ENCODE measurements at places on chromosomes 5 and 9. TPM values are rescaled to one million over a fixed set of nuclear protein-coding genes. Genes with fewer than 3 reads are reported as not detected.
A peak's percentile ranks its signal among the peaks of the same experiment; 100 is the strongest.

GRCh38 chr9:109417054-109417453 is 81.1 kb downstream of the PTPN3 start:
- H3K4me1 ChIP-seq = no peaks in the 10 kb centered on the region
- no peaks in the 10 kb centered on the region for H3K27me3 ChIP-seq
- no peak overlapping the region for H3K4me3 ChIP-seq
- H3K27ac ChIP-seq = no peak overlapping the region
- H3K36me3 ChIP-seq = no peaks in the 10 kb centered on the region

- peaks cover 7% of the 10 kb centered on the region for H3K4me1 ChIP-seq
- H3K36me3 ChIP-seq = no peaks in the 10 kb centered on the region
- peaks cover 6% of the 10 kb centered on the region for H3K27me3 ChIP-seq
- peak within 1 kb of the TSS; percentile 71 for H3K4me3 ChIP-seq
- DNase-seq = peak; percentile 52
- no peak within 1 kb of the TSS for H3K27ac ChIP-seq
Observed at GRCh38 chr9:4489919-4490704, at the start of gene SLC1A1. SLC1A1 (plus strand) TSS chr9:4490468; CDS start chr9:4490680, 212 bp downstream.

- H3K27ac ChIP-seq = no peak overlapping the region
- no peak overlapping the region for H3K4me3 ChIP-seq
- H3K4me1 ChIP-seq = peaks cover 8% of the 10 kb centered on the region
- no peaks in the 10 kb centered on the region for H3K36me3 ChIP-seq
Observed at GRCh38 chr9:73270967-73271721, 119.5 kb downstream of the ANXA1 start.

- H3K27ac ChIP-seq = no peak overlapping the region
- peaks cover 14% of the 10 kb centered on the region for H3K4me1 ChIP-seq
Observed at GRCh38 chr5:135138116-135138850, 104.3 kb upstream of the PITX1 start.

NMUR2 gene
- total RNA-seq = not detected

- H3K27ac ChIP-seq = no peak overlapping the region
- no peaks in the 10 kb centered on the region for H3K4me1 ChIP-seq
- no peak overlapping the region for H3K4me3 ChIP-seq
- no peaks in the 10 kb centered on the region for H3K27me3 ChIP-seq
- DNase-seq = no peak
Observed at GRCh38 chr9:101275769-101276250, 109.0 kb downstream of the BAAT start.

- H3K4me3 ChIP-seq = peak within 1 kb of the TSS; percentile 87
- DNase-seq = peak; percentile 75
- H3K27me3 ChIP-seq = no peaks in the 10 kb centered on the region
Observed at GRCh38 chr9:12774861-12775678, at the start of gene LURAP1L. LURAP1L (plus strand) TSS chr9:12775020; CDS start chr9:12775716, 696 bp downstream.

GRCh38 chr5:63128761-63129160 is 550.1 kb downstream of the LRRC70 start:
- no peak for DNase-seq
- H3K27ac ChIP-seq = no peak overlapping the region
- H3K36me3 ChIP-seq = no peaks in the 10 kb centered on the region
- H3K4me1 ChIP-seq = peaks cover 24% of the 10 kb centered on the region
- no peaks in the 10 kb centered on the region for H3K27me3 ChIP-seq
- H3K4me3 ChIP-seq = no peak overlapping the region

PCDHB8 gene
- total RNA-seq = 5.3 TPM

DNA sequence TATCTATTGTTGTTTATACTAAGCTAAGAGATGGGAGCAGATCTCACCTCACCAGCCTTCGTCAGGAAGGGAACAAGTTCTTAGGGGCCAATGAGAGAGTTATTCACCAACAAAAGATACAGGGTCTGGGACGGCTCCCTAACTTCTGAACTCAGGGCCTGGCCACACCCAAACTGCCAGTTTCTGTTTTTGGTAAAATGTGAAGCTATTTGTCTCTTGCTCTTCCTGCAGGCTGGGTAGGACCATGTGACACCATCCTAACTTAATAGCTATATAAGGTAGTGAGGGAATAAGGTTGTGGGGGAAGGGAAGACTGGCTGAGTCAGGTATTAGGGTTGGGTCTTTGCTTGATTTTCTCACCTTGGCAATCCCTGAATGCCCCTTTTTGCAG is 480.5 kb downstream of the KDM4C start:
- DNase-seq = no peak
- H3K27me3 ChIP-seq = no peaks in the 10 kb centered on the region
- H3K4me1 ChIP-seq = no peaks in the 10 kb centered on the region
- H3K4me3 ChIP-seq = no peak overlapping the region
- H3K27ac ChIP-seq = no peak overlapping the region

- peak; percentile 48 for DNase-seq
- no peaks in the 10 kb centered on the region for H3K27me3 ChIP-seq
- H3K4me3 ChIP-seq = peak overlapping the region; percentile 56
- H3K27ac ChIP-seq = peak overlapping the region; percentile 78
- peaks cover 29% of the 10 kb centered on the region for H3K4me1 ChIP-seq
- H3K36me3 ChIP-seq = no peaks in the 10 kb centered on the region
Observed at GRCh38 chr5:88659529-88660263, 223.3 kb downstream of the MEF2C start.

DNA sequence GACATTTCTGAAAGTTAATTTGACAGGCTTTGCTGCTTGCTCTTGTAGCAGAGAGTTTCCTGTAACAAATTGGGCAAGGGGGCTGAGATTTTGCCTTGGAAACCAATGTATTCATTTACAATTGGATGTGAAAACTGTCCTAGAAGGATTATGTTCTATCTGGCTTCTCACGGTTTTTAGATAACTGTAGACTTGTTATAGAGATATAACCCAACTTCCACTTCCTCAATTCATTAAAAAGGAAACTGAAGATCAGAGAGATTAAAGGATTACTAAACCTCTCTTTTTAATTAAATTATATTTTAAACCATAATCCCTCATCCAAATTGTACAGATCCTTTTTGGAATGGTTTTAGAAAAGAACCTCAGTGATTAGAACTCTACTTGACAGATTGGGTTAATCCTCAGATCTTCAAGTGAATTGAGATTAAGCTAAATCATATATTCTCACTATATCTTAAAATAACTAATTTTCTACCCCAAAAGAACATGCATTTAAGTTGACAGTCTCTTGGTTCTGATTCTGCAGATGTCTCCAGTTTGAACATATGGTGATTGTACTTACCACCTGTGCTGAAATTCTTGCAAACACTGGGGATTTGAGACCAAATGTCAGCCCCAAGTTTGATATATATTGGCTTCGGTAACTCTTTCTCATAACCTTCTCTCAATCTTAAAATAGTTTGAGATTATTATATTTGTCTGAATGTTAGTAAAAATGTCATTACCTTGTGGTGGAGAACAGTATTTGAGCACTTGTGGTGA is 130.1 kb upstream of the C9orf72 start:
- H3K27me3 ChIP-seq = no peaks in the 10 kb centered on the region
- no peak overlapping the region for H3K27ac ChIP-seq
- H3K36me3 ChIP-seq = no peaks in the 10 kb centered on the region
- H3K4me1 ChIP-seq = no peaks in the 10 kb centered on the region

- DNase-seq = no peak
- H3K27me3 ChIP-seq = peaks cover 17% of the 10 kb centered on the region
- no peaks in the 10 kb centered on the region for H3K36me3 ChIP-seq
- H3K27ac ChIP-seq = no peak overlapping the region
Observed at GRCh38 chr5:154166901-154167791, 23.4 kb upstream of the GALNT10 start.

- no peaks in the 10 kb centered on the region for H3K4me1 ChIP-seq
- no peak for DNase-seq
- H3K27ac ChIP-seq = no peak overlapping the region
- H3K36me3 ChIP-seq = no peaks in the 10 kb centered on the region
- no peak overlapping the region for H3K4me3 ChIP-seq
Observed at GRCh38 chr9:17236147-17236546, 101.3 kb downstream of the CNTLN start.

ACSL6 gene
- not detected for total RNA-seq

DNA sequence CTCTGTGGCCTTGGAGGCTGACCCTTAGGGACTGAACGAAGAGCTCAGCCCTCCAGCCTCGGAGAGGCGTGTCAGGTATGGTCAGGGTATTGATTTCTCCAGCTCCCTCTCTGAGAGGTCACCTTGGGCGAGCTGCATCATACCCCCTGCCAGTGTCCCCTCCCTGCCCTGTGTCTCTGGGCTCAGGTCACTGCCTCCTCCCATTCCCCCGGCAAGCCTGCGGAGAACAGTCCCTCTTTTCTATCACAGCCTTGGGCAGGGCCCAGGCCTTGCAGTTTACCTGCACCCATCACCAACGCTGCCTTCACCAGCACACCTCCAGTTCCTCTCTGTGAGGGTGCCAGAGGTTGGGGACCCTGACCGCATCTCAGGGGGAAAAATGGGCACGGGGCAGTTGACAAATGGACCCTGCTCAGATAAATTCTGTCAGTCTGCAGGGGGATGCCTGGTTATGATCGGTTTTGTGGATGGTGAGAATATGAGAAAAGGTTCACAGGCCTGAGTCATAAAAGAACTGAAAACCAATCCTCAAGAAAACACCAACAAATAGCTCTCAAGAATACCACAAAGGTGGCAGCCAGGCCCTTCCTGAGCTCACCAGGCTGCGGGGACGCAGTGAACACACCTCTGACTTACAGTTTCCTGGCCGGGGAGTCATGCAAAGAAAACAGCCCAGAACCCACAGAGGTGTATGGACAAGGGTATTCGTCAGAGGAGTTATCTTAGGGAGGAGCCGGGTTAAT is 24.7 kb upstream of the RXRA start:
- DNase-seq = no peak
- H3K27ac ChIP-seq = no peak overlapping the region
- peaks cover 20% of the 10 kb centered on the region for H3K27me3 ChIP-seq
- H3K36me3 ChIP-seq = no peaks in the 10 kb centered on the region
- H3K4me3 ChIP-seq = no peak overlapping the region

GRCh38 chr5:39459071-39459470 is 34.3 kb upstream of the DAB2 start:
- no peak overlapping the region for H3K4me3 ChIP-seq
- no peaks in the 10 kb centered on the region for H3K36me3 ChIP-seq
- no peak overlapping the region for H3K27ac ChIP-seq

GRCh38 chr5:150946351-150946905 is 41.6 kb upstream of the ZNF300 start:
- peak overlapping the region; percentile 77 for H3K4me3 ChIP-seq
- H3K36me3 ChIP-seq = peaks cover 2% of the 10 kb centered on the region
- no peaks in the 10 kb centered on the region for H3K4me1 ChIP-seq
- H3K27ac ChIP-seq = peak overlapping the region; percentile 76

MSX2 gene
- total RNA-seq = 5.6 TPM

- peak overlapping the region; percentile 52 for H3K27ac ChIP-seq
- H3K27me3 ChIP-seq = no peaks in the 10 kb centered on the region
- no peaks in the 10 kb centered on the region for H3K36me3 ChIP-seq
- DNase-seq = peak; percentile 87
- H3K4me1 ChIP-seq = peaks cover 48% of the 10 kb centered on the region
Observed at GRCh38 chr9:14271093-14271673, 42.8 kb downstream of the NFIB start.

FLT4 gene
- total RNA-seq = 7.2 TPM

DNA sequence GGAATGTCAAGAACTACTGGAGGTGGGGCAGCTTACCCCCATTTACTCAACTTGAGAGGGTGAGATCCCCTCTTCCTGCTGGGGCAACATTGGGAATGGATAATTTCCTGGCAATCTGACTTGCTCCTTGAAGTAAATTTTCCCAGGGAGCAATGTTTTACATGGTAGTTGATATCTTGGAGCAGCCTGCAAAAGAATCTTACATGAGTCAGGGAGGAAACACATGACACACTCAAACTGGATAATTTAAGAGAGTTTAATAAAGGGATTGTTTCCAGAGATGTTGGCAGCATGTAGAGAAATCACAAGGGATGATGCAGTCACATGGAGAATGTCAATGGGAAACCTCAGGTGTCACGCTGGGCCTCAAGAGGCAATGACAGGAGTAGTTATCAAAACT is 212.5 kb downstream of the GAS1 start:
- peak overlapping the region; percentile 14 for H3K27ac ChIP-seq
- H3K36me3 ChIP-seq = no peaks in the 10 kb centered on the region
- peak; percentile 84 for DNase-seq
- no peaks in the 10 kb centered on the region for H3K27me3 ChIP-seq
- H3K4me3 ChIP-seq = no peak overlapping the region

DNA sequence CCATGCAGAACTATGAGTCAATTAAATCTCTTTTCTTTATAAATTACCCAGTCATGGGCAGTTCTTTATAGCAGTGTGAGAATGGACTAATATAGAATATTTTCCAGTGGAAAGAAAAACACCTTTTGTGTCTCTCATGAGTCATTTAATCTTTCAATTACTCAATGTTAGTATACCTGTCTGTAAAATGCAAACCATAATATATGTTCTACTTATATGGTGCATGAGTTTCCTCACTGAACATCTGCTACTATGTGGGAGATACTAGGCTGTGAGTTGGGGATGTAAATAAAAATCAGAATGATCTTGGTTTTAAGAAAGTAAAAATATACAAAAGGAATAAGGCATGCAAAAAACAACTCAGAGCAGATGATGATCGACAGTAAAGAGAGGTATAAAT is 15.0 kb downstream of the CDH10 start:
- no peaks in the 10 kb centered on the region for H3K27me3 ChIP-seq
- no peak overlapping the region for H3K4me3 ChIP-seq
- no peaks in the 10 kb centered on the region for H3K36me3 ChIP-seq
- H3K4me1 ChIP-seq = no peaks in the 10 kb centered on the region
- H3K27ac ChIP-seq = no peak overlapping the region
- no peak for DNase-seq

DNA sequence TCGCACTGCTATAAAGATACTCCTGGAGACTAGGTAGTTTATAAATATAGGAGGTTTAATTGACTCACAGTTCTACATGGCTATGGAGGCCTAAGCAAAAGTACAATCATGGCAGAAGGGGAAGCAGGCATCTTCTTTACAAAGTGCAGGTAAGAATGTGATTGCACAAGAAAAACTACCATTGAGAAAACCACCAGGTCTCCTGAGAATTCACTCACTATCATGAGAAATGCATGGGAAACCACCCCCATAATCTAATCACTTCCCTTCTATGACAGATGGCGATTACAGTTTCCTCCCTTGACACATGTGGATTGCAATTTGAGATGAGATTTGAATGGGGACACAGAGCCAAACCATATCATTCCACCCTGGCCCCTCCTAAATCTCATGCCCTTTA is 121.2 kb upstream of the ST8SIA4 start:
- no peak overlapping the region for H3K4me3 ChIP-seq
- H3K4me1 ChIP-seq = no peaks in the 10 kb centered on the region
- no peak for DNase-seq
- H3K27me3 ChIP-seq = no peaks in the 10 kb centered on the region
